ENCODE measurements at places on chromosomes 5 and 9.
A peak's percentile ranks its signal among the peaks of the same experiment; 100 is the strongest.

GRCh38 chr5:125311743-125312142 is 565.3 kb upstream of the ZNF608 start:
- no peak for DNase-seq

GRCh38 chr5:163506726-163507125 is 1.3 kb downstream of the MAT2B start:
- peak; percentile 36 for DNase-seq

DNA sequence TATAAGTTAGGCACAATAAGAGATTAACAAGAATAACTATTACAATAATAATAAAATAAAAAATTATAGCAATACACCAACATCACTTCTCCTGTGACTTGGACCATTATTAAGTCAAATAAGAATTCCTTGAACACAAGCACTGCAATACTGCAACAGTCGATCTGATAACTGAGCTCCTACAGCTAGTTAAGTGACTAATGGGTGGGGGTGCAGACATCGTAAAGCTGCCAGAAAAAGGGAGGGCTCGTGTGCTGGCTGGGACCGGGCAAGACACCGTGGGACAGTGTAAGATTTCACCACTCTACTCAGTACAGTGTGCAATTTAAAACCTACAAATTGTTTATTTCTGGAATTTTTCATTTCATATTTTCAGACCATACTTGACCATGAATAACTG is 78.8 kb downstream of the SNX24 start:
- DNase-seq = no peak

DNA sequence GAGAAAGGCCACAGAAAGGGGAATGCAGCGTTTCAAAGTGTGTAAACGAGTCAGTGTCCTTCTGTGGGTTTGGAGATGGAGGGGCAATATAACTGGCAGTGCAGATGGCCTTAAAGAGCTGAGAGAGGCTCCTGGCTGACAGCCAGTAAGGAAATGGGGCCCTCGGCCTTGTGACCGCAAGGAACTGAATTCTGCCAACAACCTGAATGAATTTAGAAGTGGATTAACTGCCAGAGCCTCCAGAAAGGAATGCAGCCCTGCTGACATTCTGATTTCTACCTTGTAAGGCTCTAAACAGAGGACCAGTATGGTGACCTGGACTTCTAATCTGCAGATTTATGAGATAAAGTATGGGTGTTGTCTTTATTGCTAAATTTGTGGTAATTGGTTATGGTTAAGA is 17.5 kb upstream of the NREP start:
- no peak for DNase-seq

DNA sequence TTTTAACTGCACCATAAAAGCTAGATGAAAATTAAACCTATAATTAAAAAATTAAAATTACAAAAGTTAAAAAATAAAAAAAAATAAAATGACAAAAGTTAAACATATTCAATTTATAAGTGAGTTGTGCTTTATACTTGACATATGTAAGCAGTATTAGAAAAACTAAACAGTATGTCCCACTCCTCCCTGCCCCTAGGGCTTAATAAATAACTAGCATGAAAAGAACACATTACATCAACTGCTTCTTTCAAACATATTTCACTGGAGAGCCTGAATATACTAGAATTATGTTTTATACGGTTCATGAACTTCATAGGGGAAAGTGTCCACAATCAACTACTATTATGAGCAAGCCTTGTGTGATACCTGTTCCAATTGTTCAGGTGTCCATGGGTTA is 47.6 kb downstream of the ECPAS start:
- no peak for DNase-seq
